ENCODE measurements at places on chromosomes 3 and 15.

GRCh38 chr3:156409694-156410093 is 145.2 kb downstream of the SSR3 start:
- DNase-seq, result no peak

DNA sequence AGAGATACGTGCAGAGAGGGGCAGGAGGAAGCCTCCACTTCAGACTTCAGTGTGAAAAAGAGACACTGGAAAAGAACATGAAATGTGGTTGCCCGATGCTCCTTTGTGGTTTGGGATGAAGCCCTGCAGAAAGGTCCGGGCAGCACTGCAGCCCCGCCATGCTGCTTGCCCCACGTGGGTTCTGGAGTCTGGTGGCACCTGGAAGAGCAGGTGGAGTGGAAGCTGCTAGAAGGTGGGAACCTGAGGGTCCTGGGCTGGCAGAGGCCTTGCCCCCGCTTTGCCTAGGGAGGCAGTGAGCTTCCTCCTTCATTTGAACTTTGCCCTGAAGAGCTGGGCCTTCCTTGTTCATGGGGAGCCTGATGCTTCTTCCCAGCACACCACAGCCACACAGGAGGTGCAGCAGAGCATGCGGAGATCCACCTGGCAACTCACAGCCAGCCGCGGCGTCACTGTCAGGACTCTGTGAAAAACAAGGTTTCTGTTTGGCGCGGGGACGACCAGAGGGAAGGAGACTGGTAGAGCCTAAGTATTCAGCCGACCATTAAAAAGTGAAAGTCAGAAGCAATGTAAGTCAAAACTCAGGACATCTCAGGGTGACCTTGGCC is 59.0 kb downstream of the APBA2 start:
- no peak for DNase-seq

GRCh38 chr15:68987120-68987519 is 27.4 kb upstream of the NOX5 start:
- no peak for DNase-seq

DNA sequence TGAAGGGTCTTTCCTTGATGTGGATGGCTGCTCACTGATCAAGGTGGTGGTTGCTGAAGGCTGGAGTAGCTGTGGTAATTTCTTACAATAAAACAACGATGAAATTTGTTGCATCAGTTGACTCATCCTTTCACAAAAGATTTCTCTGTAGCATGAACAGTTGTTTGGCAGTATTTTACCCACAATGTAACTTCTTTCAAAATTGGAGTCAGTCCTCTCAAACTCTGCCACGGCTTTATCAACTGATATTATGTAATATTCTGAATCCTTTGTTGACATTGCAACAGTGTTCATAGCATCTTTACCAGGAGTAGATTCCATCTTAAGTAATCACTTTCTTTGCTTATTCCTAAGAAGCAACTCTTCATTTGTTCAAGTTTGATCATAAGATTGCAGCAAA is 252.6 kb downstream of the UBE2E2 start:
- DNase-seq, result no peak

DNA sequence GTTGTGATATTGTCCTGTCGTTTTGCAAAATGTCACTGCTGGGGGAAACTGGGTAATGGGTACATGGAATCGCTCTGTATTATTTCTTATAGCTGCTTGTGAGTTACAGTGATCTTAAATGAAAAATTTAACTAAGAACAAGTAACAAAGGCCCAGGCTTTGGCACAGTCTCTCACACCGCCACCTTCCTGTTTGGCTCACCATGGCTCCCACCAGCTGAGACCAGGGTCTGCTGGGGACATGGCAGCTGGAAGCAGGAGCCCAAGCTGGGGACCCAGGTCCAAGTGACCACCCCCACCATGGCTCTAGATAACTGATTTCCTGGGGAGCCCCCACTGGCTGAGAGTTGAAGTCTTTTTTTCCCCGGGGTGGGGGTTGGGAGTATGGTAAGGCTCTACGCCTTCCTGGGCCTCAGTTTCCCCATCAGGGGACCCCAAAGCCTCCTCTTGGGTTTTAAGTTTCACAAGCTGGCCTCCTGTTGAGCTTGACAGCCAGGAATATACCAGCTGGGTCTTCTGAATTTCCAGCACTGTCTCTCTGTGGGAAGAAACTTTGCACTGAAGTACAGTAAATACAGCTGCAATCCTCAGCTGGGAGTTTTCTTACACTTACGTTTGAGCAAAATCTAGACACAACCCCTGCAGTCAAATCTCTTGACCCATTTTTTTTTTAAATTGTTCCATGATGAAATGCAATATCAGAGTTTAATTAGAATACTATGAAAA is 26.1 kb downstream of the ABTB1 start:
- no peak for DNase-seq

DNA sequence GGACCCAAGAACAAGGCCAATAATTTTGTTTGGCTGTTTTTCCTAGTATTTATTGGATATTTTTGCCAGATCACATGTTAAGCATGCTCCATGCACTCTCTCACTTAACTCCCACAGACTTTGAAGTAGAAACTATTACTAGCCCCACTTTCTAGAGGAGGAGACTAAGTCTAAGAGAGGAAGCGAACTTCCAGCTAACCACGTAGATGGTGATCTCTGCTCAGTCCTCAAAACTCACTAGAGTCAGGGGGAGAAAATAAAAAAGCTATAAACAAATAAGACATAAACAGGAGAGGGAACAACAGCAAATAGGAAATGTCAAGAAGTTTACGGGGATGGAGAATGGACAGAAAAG is 481.0 kb upstream of the PROK2 start:
- DNase-seq, result no peak
